ENCODE measurements at places on chromosomes 4 and X.

GRCh38 chrX:15529165-15529564, 28.6 kb downstream of the BMX start:
- DNase-seq = no peak

DNA sequence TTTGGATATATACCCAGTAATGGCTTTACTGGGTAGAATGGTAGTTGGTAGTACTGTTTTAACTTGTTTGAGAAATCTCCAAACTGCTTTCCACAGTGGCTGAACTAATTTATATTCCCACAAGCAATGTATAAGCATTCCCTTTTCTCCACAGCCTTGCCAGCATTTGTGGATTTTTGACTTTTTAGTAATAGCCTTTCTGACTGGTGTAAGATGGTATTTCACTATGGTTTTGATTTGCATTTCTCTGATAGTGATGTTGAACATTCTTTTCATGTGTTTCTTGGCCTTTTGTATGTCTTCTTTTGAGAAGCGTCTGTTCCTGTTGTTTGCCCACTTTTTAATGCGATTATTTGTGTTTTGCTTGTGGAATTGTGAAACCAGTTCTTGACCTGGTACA, 290.5 kb downstream of the BMPR1B start:
- DNase-seq = no peak

DNA sequence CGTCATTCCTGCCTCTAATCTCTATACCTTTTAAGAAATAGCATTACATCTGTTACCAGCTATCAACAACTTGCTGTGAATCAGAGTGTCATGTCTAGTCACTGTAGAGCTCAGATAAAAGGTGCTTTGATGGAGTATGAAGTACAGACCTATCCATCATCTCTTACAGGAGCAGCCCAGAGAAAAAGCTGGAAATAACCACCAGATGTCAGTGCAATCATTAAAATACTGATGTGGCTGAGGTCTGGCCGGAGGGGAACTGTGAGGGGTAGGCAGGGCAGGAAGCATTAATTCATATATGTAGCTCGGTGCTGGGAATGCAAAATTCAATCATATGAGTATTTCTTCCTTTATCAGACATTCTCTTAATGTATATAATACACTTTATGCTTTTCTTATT, 100.6 kb downstream of the AKAP4 start:
- DNase-seq = no peak

DNA sequence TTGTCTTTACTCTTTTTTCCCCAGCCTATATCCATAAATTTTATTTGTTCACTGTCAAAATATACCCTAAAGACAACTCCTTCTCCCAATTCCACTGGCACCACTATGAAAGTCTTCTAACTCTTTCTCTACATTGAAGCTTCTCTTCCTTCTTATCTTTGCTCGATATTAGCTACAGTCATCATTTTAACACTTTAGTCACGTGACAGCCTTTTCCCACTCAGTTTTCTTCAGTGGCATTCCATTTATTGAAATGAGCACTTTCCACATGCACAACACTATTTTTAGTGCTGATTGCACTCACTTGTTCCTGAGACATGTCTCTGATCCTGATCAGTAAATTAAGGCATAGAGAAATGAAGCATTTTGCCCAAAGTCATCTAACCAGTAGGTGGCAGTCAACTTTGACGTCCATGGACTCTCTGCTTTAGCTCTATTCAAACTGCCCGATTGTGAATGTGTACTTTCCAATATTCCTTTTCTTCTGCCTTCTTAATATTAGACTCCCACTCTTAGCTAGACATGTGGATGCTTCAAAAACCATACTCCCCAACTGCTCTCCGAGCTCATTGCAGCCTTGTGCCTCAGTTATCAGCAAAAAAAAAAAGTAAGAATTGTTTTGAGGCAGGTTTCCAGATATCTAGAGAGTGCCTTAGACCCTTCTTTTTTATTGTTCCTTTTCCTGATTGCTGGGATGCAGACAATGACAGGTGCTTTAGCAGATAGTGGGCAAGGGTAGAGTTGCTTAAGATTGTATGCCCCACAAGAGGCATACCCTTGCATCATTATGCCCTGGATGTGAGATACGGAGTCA, 394.4 kb upstream of the ADGRL3 start:
- no peak for DNase-seq

GRCh38 chr4:35147761-35148160, 1096.6 kb downstream of the ARAP2 start:
- no peak for DNase-seq

DNA sequence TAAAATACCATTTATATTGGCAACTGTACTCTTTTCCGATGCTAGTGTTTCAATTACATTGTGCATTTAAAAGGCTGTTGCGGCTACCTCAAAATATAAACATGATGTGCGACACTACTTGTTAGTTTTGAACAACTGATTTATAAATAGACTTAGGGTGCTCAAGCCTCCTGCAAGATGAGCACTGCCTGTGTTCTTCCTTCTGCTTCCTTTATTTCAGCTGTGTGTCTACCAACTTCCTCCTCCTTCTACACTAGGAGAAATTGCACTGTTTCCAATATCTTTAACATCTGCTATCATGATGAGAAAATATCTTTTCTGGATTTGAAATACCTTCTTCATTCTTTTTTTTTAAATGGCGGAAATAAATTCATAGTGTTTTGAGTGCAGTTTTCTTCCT, 24.0 kb downstream of the TET2 start:
- peak; percentile 38 for DNase-seq

DNA sequence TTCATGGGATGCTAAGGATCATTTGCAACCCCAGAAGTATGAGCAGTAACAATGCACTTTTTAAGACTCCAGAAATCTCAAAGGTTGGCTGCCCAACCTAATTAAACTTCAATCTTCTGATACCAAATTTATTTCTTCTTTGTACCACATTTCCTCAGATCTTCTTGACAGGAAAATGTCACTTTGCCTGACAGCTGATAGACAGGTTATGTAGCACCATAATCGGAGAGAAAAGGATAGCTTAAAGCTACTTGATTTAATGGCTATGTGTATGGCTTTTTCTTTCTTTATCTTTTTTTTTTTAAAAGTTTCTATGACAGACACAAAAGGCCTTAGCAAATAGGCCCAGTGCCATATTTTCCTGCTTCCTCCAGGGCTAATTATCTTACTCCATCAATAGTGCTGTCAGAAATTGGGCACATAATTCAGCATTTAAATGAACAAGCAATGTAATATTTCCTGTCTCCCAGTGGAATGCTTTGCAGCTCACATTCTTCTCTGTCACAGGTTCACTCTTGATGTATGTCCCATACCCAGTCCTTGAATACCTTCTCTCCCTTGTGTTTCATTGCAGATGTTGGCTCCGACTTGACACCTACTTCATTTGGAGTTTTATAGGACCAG, 795.7 kb downstream of the ADGRL3 start:
- DNase-seq = no peak

DNA sequence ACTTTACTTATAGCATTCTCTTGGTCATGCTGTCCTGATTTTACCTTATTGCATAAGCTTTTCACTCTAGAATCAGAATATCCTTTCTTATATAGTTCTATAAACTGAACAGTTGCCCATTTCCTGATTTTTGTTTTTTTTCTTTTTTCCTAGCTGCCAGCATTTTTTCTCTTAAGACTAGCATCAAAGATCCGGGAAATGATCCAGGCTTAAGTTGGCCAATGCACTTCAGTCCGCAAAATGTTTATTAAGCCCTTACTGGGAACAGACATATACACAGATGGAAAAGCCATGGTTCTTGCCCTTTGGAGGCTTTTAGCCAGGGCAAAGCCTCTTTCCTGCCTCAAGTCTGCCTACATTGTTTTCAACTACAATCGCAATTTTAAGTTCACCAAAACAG, 10.1 kb upstream of the BMP2K start:
- DNase-seq = no peak

DNA sequence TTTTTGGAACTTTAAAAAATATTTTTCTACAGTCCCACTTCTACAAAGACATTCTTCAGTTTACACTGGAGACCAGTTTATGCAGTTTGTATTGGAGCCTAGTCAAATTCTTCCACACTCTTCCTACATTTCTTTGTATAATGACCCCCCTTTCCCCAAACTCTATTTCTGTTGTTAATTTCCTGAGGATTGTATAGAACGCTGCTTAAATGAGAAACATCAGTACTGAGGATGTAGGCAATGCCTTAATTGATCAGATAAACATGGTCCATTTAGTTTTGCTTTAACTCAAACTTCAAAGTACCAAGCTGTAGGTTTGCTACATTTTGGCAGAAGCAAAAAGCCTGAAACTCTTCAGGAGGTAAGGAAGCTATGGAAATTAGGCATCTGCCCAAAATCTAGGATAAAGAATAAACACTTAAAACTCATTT, 155.5 kb downstream of the SLC7A11 start:
- no peak for DNase-seq

DNA sequence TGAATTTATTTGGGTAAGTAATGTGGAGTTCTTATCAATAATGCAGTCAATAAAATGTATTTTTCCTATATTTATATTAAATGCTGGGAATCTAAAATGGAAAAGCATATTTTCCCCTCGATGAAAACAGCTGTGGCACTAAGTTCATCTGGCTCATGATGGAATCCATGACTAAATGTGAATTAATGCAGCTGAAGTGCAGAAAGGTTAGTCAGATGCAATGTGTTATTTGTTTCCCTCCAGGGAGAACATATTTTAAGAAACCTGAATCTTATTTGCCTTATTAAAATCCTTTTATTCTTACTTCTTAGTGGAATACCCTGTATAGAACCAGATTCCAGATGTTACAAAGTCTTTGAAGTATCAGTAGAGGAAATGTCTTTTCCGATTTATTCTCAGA, 247.9 kb downstream of the ARHGAP24 start:
- DNase-seq = no peak

DNA sequence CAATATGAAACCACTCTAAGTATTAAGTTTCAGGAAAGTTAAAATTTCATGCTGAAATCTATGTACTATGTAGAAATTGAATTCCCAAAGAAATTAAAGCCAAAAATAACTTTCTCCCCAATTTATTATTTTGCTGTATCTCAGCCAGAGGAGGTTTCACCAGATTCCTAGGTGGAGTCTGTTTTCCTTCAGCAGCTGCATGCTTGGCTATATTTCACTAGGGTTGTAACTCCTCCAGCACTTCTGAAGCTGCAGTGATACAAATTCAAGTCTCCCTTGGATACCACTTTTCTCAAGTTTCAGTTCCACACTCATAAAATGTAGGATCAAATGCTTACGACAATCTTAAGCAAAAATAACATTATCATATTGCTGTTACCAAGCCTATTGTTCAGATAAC, 41.2 kb upstream of the ZC4H2 start:
- DNase-seq = no peak

- DNase-seq = no peak
Observed at GRCh38 chr4:65538571-65538970, 131.7 kb downstream of the EPHA5 start.

- DNase-seq = peak; percentile 20
Observed at GRCh38 chr4:77040270-77040669, 35.5 kb downstream of the CCNI start.

DNA sequence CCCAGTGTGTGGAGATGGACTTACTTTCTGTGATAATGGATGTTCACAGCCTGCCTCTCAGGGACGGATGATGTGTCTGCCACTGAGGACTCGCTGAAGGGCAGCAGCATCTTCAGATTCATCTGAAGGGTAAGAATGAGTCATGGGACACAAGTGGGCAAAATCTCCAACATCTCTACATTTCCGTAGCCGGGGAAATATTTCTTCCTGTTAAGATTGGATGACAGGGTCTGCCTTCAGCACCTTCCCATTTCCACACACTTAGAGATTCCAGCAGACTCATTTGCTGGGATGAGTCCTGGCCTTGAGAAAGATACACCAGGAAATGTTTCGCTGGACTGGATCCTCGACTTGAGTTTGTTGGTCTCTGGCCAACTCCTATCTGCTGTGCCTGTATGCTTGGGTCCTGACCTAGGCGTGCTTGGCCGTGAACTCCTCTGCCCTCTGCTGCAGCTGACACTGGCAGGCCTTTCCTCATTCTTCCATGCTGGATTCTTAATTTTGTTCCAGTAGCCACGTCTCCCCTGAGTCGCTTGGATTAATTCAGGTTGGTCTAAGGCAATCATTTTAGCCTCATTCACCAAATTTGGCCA, 46.5 kb upstream of the SOD3 start:
- no peak for DNase-seq

DNA sequence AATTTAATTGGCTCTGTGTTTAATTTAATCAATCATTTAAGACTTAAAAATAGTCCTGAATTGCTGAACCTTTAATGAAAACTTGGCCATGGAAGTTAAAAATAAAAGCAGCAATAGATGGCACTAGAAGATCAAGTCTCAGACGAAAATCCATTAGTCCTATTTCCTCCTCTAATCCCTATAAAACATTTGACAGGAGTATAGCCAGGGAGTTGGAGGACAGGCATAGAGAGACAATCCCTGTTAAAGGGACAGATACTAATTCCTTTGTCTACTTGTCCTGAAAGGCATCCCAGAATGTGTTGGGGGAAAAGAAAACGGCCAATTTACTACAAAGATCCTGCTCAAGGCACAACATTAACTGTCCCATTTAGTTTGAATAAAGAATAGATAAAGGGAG, 276.3 kb upstream of the TACR3 start:
- DNase-seq = no peak

- DNase-seq = no peak
Observed at GRCh38 chrX:1181170-1181569, 31.3 kb downstream of the CRLF2 start.

DNA sequence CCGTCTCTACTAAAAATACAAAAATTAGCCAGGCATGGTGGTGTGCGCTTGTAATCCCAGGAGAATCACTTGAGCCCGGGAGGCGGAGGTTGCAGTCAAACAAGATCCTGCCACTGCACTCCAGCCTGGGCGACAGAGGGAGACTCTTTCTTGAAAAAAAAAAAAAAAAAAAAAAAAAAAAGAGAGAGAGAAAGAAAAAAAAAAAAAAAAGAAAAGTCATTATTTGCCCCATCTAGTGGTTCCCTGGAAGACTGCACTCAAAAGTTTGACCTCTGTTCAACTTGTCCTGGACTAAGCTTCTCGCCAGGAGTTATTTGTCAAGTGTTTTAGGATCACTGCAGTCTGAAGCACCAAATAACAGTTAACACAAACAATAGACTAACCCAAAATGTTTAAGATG, 45.3 kb upstream of the KCTD8 start:
- no peak for DNase-seq
